AG04449 (cell line): ENCODE measurements at places on chromosomes 12 and 14.

GRCh38 chr14:75090353-75090752 is 20.9 kb downstream of the ZC2HC1C start:
- DNase-seq: no peak

- no peak for DNase-seq
Observed at GRCh38 chr12:41795051-41795600, 349.5 kb downstream of the GXYLT1 start.

GRCh38 chr14:52700701-52701172 is 5.4 kb upstream of the ERO1A start:
- no peak for DNase-seq

- no peak for DNase-seq
Observed at GRCh38 chr12:44227616-44228015, 391.7 kb downstream of the TMEM117 start.

GRCh38 chr14:81385419-81385818 is 14.7 kb downstream of the STON2 start:
- no peak for DNase-seq

DNA sequence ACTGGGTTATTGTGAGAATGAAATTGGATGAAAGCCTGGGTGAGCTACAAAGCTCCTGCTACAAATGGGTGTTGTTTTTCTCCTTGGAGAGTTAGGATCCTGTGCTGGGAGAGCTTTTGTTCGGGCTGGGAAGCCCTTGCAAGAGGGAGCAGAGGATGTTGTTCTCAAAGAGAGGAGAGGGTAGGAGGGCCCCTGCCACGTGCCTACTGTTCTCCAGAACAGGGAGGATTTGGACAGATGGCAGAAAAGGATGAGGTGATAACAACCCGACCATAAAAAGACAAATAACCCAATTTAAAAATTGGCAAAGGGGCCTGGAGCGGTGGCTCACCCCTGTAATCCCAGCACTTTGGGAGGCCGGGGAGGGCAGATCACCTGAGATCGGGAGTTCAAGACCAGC is 68.8 kb downstream of the GALNT16 start:
- no peak for DNase-seq

GRCh38 chr14:65906344-65906743 is 493.8 kb downstream of the FUT8 start:
- DNase-seq: no peak

- no peak for DNase-seq
Observed at GRCh38 chr14:56515739-56516138, 63.9 kb upstream of the TMEM260 start.

- DNase-seq: peak; percentile 61
Observed at GRCh38 chr14:62329427-62329826, 567.2 kb downstream of the SNAPC1 start.

GRCh38 chr14:105474483-105475268 is at the start of gene CRIP2:
Gene CRIP2 (plus strand): TSS chr14:105474821. CDS start chr14:105474863, 42 bp downstream.
- DNase-seq: no peak

- DNase-seq: no peak
Observed at GRCh38 chr12:55681142-55682077, 26.3 kb downstream of the ITGA7 start.

GRCh38 chr14:78425330-78425729 is 255.2 kb downstream of the NRXN3 start:
- DNase-seq: no peak

GRCh38 chr12:118625050-118625675 is 248.8 kb downstream of the SUDS3 start:
- no peak for DNase-seq

DNA sequence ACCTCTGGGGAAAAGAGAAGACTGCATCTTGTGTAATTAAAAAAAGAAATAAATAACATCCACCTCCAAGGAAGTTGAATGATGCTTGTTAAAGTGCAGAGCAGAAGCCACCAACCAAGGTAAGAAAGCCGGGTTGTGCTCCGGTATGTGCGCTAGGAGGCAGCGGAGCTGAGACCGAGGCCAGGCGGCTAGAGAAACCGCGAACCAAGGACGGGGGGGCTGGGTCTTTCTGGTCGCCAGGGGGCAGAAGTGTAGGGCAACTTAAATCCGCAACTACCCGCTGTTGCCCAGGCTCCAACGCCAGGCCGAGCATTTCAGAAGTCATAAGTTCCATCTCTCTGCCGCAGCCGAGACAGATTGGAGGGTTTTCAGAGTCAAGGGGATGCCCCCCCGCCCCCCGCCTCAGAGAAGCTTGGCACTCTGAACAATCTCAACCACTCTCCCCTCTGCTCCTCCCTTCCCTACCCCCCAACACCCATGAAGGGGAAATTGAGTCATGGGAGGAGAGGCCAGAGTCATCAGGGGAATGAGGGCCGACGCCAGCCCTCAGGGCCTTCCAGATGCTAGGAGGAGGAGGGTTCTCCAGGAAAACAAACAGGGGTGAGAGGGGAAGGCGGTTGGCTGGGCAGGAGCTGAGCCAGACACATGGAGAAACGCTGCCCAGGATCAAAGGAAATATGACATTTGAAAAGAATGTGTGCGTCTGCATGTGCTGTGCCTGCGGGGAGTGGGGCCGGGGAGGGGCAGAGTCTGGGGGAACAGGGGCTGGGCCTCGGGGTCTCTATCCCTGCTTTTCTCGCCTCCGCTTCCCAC is 2.2 kb upstream of the NFATC4 start:
- peak; percentile 65 for DNase-seq

- no peak for DNase-seq
Observed at GRCh38 chr14:93096691-93097322, 18.9 kb downstream of the ITPK1 start.

DNA sequence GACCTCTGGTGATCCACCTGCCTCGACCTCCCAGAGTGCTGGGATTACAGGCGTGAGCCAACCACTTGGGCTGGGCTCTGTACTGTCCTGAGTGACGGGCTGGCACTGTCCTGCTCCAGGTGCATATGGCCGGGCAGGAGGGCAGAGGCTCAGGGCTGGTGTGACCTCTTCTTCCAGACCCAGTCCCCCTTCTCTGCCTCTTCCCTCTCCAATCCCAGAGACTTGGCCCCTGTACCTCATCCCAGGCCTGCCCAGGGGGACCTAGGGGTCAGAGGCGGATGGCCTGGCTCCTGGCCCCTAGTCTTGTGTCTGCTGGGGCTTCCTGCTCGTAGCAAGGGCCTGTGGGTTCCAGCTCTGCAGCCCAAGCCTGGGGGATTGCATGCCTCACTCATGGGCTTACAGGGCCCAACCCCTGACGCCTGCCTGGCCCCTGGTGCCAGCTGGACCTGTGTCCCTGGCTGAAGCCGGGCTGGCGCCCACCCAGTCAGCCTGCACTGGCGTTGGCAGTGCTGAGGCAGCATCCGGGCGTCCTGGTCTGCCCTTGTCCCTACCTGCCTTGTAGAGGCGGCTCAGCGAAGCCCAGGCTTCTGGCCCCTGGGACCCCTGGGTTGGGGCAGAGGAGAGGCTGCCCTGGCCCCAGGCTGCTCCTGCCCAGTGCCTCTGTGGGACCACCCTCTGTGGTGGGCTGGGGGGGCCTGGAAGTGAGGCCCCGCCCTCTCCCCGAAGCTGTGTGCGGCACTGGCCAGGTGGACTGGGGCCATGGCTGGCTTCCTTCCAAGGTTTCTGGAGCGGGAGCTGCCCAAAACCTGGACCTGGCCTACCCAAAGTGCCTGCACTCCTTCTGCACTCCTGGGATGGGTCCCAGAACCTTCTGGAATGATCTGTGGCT is 4.3 kb downstream of the TEDC1 start:
- DNase-seq: no peak

- DNase-seq: no peak
Observed at GRCh38 chr12:60872219-60872618, 1276.4 kb downstream of the SLC16A7 start.

DNA sequence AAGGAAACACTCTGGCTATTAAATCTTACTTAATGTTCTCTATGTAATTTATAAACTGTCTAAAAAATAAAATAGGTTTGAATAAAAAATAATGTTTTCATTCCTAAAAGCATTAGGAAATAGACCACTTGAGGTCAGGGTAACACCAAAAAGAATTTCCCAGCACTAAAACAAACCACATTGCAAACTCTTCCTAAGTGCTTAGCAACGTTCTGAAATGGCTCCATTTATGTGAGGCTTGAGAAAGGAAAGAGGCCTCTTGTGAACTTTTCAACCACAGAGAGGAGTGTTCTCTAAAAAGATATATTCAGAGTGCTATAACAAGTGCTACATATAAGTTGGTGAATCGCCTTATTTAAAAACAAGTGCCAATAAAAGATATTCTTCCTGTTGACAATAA is 42.7 kb downstream of the ALX1 start:
- no peak for DNase-seq
